Activated T-helper 1 cell treated with anti-CD3 and anti-CD28 coated beads, Interleukin-12 subunit alpha, Interleukin-12 subunit beta, Interleukin-2, Interleukin-4 antibody, amounts not matched to agents 30 ng/mL and 10 ng/mL and 1 ng/mL, durations not matched to agents 14 hours and 24 hours and 36 hours (primary cell): ENCODE measurements at places on chromosomes 5 and 9. TPM values are rescaled to one million over a fixed set of nuclear protein-coding genes. Genes with fewer than 3 reads are reported as not detected.

Gene ZDHHC12
- 51.7 and 54.4 TPM in 2 replicates for total RNA-seq

Gene HTR1A
- total RNA-seq = not detected in 2 replicates

Gene RNF38
- total RNA-seq = 31.5 and 35.0 TPM in 2 replicates

Gene ARHGEF39
- total RNA-seq = 7.9 and 8.8 TPM in 2 replicates

Gene LTC4S
- total RNA-seq = 0.64 and 1.7 TPM in 2 replicates

Gene PCDHA9
- total RNA-seq = not detected in 2 replicates

Gene ACER2
- 1.3 and 1.4 TPM in 2 replicates for total RNA-seq

Gene CYLC2
- total RNA-seq = not detected in 2 replicates

Gene GPX8
- not detected in 2 replicates for total RNA-seq

Gene ARHGEF37
- 0.70 and 0.86 TPM in 2 replicates for total RNA-seq

Gene RGS3
- total RNA-seq = 122 and 128 TPM in 2 replicates

Gene LOX
- total RNA-seq = not detected in 2 replicates

Gene KIF12
- not detected in 2 replicates for total RNA-seq

Gene PRRT1B
- total RNA-seq = not detected in 2 replicates

Gene SPINK7
- not detected in 2 replicates for total RNA-seq

Gene LRRC70
- 0.83 and 0.86 TPM in 2 replicates for total RNA-seq

Gene TAF11L5
- total RNA-seq = not detected in 2 replicates

Gene CCDC152
- total RNA-seq = 4.3 and 4.9 TPM in 2 replicates

Gene ECSCR
- total RNA-seq = 1.3 and 1.4 TPM in 2 replicates

Gene POLR1E
- 59.8 and 61.0 TPM in 2 replicates for total RNA-seq

Gene PCDHGB7
- total RNA-seq = 0.13 TPM in 1 of 2 replicates, not detected in the other

Gene ZFP2
- total RNA-seq = 0.07 and 0.41 TPM in 2 replicates

Gene DPM2
- total RNA-seq = 62.6 and 70.2 TPM in 2 replicates

Gene GABRA6
- total RNA-seq = not detected in 2 replicates

Gene GPX3
- total RNA-seq = not detected in 2 replicates

Gene NR4A3
- total RNA-seq = 68.6 and 69.5 TPM in 2 replicates

Gene SPAG8
- total RNA-seq = 0.66 and 1.0 TPM in 2 replicates

Gene DHFR
- total RNA-seq = 55.9 and 60.3 TPM in 2 replicates

Gene DAB2
- total RNA-seq = not detected in 2 replicates

Gene PCDHB4
- not detected in 2 replicates for total RNA-seq

Gene PCDHGC5
- total RNA-seq = not detected in 2 replicates

Gene SCGB3A1
- not detected in 2 replicates for total RNA-seq

Gene GZMA
- 88.1 and 93.7 TPM in 2 replicates for total RNA-seq

Gene LECT2
- not detected in 2 replicates for total RNA-seq

Gene SLC36A3
- not detected in 2 replicates for total RNA-seq

Gene ERAP2
- total RNA-seq = 52.9 and 54.4 TPM in 2 replicates

Gene FYB1
- 100 and 107 TPM in 2 replicates for total RNA-seq

Gene MPDZ
- total RNA-seq = not detected in 2 replicates

Gene IFNE
- total RNA-seq = not detected in 2 replicates

Gene CARTPT
- total RNA-seq = not detected in 2 replicates

Gene TMEM215
- not detected in 2 replicates for total RNA-seq

Gene CARD9
- 7.1 and 7.2 TPM in 2 replicates for total RNA-seq

Gene PRRC1
- total RNA-seq = 52.9 and 59.7 TPM in 2 replicates

Gene FAM221B
- total RNA-seq = not detected in 2 replicates

Gene BTNL8
- total RNA-seq = not detected in 2 replicates

Gene GABRG2
- total RNA-seq = not detected in 2 replicates

Gene CDH12
- total RNA-seq = not detected in 2 replicates

Gene PCDHA13
- total RNA-seq = not detected in 2 replicates

Gene TAF1L
- total RNA-seq = 0.03 TPM in 1 of 2 replicates, not detected in the other

Gene PTGS1
- total RNA-seq = 0.54 and 0.61 TPM in 2 replicates

Gene CTXN3
- total RNA-seq = not detected in 2 replicates

Gene FAXDC2
- not detected in 2 replicates for total RNA-seq

Gene IER5L
- 14.4 TPM in 2 replicates for total RNA-seq

Gene FOXD4L5
- 0.08 and 0.27 TPM in 2 replicates for total RNA-seq

Gene PCDHA1
- total RNA-seq = not detected in 2 replicates

Gene POMT1
- total RNA-seq = 39.1 and 39.3 TPM in 2 replicates

Gene DDX4
- 0.12 TPM in 1 of 2 replicates, not detected in the other for total RNA-seq
